Hematopoietic multipotent progenitor cell treated with erythropoietin and hydrocortisone succinate and interleukin-3 and kit ligand, for 17 days (in vitro differentiated cells): ENCODE measurements at places on chromosomes 1 and 21.

GRCh38 chr1:99532276-99532580, 113.7 kb upstream of the PALMD start:
- no peak for DNase-seq

DNA sequence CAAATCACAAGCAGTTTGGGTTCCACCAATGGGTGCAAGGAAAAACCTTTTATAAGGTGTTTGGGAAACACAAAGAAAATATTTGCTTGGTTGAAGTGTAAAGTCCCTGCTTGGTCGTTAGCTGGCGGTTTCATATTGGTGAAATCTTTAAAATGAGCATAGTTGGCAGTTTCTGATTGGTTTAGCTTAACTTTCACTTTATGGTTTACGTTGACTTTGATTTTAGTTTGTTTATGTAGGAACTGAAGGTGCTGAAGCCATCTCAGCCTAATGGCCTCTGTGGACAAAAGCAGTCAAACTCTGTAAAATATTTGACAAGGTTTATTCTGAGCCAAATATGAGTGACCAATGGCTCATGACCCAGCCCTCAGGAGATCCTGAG, 76.6 kb upstream of the PPM1J start:
- no peak for DNase-seq

GRCh38 chr1:20534659-20535417, 17.5 kb upstream of the FAM43B start:
- DNase-seq = no peak

- DNase-seq = no peak
Measured at GRCh38 chr1:212161231-212161781, 123.9 kb upstream of the PPP2R5A start.

GRCh38 chr1:70707214-70707613, 296.1 kb downstream of the CTH start:
- no peak for DNase-seq
